ENCODE measurements at places on chromosomes 11 and 22. TPM values are rescaled to one million over a fixed set of nuclear protein-coding genes. Genes with fewer than 3 reads are reported as not detected.
A peak's percentile ranks its signal among the peaks of the same experiment; 100 is the strongest.

The CD3D gene
- not detected for total RNA-seq

The USP2 gene
- total RNA-seq = 0.81 TPM

The GSTT2 gene
- total RNA-seq = 1.3 TPM

The DKK3 gene
- total RNA-seq = 967 TPM

The ELP4 gene
- total RNA-seq = 60.0 TPM

The PRSS23 gene
- total RNA-seq = 474 TPM

The LMO1 gene
- total RNA-seq = not detected

The DEFB131B gene
- total RNA-seq = not detected

The NAV2 gene
- total RNA-seq = 15.6 TPM

GRCh38 chr11:68214173-68215086, 1.3 kb upstream of the KMT5B start:
- peak; percentile 10 for DNase-seq

DNA sequence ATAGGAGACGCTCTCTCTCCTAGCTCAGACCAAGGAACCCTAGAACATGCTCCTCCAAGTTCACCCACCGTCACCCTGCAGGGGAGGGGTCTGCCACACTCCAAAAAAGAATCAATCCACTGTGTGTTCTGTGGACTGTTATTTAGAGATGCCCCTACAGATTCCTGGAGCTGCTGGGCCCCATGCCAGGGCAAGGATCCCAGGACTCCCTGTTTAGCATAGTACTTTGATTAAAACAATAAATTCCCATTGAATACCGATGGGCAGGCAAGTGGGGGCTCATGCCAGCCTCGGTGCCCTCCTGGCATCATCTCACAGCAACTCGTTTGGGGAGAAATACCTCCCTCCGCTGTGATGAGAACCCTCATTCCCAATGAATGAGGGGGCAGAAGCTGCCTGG, 247.5 kb downstream of the ST3GAL4 start:
- DNase-seq = no peak

DNA sequence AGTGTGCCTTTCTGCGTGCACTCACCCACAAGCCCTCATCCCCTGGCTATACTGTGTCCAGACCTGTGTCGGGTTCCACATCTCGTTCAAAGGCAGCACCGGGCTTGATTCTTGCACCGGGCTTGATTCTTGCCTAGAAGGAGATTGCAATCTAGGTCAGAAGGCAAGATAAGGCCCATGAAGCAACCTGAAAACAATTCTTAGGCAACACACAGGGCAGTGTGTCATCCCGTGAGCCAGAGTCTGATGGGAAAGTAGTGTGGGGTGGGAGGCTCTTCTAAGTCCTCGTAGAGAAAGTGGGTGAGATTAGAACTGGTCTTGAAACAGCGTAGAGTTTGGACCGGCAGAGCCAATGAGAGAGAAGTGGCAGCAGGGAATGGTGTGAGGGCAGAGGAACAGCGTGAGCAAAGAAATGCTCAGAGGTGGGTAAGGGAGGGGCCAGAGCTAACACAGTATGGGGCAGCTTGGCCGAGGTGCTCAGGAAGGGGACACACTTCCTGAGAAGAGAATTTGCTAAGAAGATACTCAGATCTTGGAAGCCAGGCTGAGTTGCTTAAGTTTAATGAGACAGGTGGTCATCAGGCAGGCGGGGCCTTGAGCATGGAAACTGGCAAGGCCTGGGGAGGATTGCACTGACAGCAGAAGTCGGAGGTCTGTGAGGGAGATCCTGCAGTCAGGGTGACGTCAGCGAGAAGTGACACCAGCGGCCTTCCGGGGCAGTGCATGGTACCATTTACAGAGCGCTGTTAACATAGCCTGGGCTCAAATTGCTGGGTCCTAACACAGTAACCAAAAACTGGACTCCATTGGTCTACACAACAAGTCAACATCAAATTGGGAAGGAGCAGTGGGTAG, 40.7 kb upstream of the DKK3 start:
- DNase-seq = no peak

- DNase-seq = peak; percentile 92
Measured at GRCh38 chr22:19962909-19963806, 21.5 kb upstream of the TXNRD2 start.

DNA sequence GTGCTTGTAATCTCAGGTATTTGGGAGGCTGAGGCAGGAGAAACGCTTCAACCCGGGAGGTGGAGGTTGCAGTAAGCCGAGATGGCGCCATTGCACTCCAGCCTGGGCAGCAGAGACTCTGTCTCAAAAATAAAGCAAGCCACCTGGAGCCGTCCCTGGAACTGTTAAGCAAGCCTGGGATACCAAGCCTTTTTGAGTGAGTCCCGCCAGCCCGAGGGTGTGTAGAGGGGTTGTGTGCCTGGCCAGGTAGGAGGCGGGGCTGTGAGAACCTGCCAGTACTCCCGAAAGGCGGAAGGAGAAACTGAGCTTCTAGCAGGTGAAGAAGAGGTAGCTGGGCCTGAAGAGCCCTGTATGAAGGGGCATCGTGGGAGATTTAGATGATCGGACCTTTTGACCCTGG, 52.4 kb downstream of the TRIOBP start:
- no peak for DNase-seq

- DNase-seq = peak; percentile 45
Measured at GRCh38 chr11:94738746-94739145, 29.4 kb upstream of the AMOTL1 start.

- DNase-seq = no peak
Measured at GRCh38 chr11:62656796-62657429, 3.8 kb upstream of the INTS5 start.

GRCh38 chr11:68933605-68934320, 30.1 kb downstream of the IGHMBP2 start:
- DNase-seq = no peak
